Liver (tissue), 10 donors: ENCODE measurements at places on chromosomes 1 and 21.
A peak's percentile ranks its signal among the peaks of the same experiment; 100 is the strongest.

GRCh38 chr1:7252411-7253117 lies 467.3 kb downstream of the CAMTA1 start:
- no peak for DNase-seq

DNA sequence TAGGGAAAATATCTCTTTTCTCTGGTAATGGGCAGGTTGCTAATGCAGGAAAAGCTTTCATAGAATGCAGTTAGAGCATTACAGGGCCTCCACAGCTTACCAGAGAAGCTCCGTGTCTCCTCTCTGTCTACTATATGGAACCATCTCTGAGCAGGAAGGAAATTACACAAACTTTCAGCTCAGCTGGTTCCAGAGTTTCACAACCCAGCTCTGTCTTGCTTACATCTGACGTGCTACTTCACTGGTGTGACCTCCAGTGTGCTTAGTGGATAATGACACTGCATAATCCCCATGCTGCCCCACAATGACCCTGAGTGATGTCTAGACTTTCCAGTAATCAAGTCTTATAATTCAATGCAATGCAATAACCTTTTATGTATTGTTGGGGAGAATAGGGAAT lies 4.3 kb upstream of the FGGY start:
- no peak for DNase-seq

GRCh38 chr21:42381347-42381984 lies 14.4 kb downstream of the TMPRSS3 start:
- no peak for DNase-seq

- DNase-seq, result no peak
Measured at GRCh38 chr1:79325705-79326104, 319.2 kb upstream of the ADGRL4 start.

- DNase-seq, result peak; percentile 78
Measured at GRCh38 chr1:207499573-207499972, 3.6 kb downstream of the CR1 start.

- DNase-seq, result no peak
Measured at GRCh38 chr21:29775462-29775861, 164.3 kb downstream of the GRIK1 start.

DNA sequence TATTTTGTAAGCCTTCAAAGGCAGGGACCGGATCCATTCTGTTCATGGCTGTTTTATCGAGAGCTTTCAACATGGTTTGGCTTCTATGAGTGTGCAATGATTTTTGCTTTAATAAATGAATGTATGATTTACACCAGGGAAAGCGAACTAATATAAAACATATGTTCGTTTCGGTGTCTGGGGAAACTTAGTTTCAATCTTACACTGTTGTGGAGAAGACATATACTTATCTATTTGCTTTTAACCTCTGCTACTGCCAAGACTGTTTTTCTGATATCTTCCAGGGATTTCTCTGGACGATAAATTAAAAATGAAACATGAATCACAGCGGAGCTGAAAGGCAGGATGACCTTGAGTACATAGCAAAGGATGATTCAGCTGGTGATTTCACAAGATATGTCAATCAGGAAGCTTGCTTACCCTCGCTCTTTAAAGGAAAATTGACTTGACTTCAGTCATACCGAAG lies 14.7 kb upstream of the CYYR1 start:
- no peak for DNase-seq

GRCh38 chr1:183871142-183871541 lies 66.2 kb downstream of the RGL1 start:
- no peak for DNase-seq

DNA sequence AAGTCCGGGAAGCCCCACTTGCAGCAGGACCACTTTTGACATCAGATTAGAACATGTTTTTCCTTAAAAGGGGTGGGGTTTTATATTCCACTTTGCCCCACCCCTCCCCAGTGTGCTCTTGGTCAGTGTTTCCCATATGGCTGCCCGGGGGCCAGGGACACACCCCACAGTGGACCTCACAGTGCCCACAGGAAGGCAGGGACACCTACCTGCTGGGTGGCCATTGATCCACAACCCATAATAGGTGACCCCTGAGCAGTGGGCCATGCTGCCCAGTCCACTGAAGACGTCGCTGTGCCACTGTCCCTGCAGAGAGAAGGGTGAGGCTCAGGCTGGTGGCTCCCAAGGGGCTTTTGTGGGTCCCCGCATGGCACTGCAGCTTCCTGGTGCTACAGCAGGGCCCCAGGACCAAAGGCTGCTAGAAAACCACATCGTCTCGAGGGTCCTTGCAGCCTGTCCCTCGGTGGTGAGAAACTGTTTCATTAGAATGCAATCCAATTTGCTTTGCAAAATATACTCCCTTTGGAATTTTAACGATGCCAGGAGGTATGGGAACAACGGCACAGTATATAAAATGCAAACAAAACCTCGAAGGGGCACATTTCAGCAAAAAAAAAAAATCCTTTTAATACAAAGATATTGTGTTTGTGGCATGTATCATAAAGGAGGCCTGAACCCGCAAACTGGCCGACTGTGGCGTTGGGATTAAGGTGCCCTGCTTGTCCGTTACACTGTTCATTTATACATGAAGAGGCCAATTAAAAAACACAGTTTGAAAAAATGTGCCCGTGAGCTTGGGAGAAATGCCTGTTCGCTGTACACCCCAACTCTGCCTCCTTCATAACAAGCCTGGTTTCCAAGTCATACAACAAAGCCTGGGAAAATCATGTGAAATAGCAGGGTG lies 16.9 kb downstream of the MORN1 start:
- DNase-seq, result no peak

DNA sequence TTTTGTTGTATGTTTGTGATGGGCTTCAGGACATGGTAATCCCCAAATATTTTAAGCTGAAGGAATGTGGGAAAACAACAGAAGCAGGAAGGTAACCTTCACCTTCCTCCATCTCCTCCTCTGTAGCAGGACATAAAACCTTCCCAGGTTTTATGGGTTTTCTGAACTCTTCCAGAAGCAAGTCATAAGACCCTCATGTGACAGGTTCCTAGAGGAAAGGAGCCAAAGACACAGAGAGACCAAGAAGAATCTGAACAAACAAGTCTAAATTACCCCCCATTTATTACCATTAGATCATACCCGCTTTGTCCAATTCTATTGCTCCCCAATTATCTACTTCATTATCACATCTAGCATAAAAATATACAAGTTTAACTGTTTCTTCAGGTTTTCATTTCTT lies 28.8 kb downstream of the SCMH1 start:
- DNase-seq, result no peak
